ENCODE measurements at places on chromosomes 1 and 21.

- DNase-seq: peak; percentile 43
These were observed 86.1 kb upstream of the BMP8A start for GRCh38 chr1:39405358-39405757.

- no peak for DNase-seq
These were observed 297.6 kb downstream of the DISC1 start for GRCh38 chr1:231924180-231924579.

GRCh38 chr1:103243481-103243880 lies 135.2 kb upstream of the COL11A1 start:
- DNase-seq: peak; percentile 49

- no peak for DNase-seq
These were observed 4.7 kb downstream of the RAB29 start for GRCh38 chr1:205770618-205771017.

- DNase-seq: no peak
These were observed 1.3 kb upstream of the ZNF678 start for GRCh38 chr1:227562037-227562436.

DNA sequence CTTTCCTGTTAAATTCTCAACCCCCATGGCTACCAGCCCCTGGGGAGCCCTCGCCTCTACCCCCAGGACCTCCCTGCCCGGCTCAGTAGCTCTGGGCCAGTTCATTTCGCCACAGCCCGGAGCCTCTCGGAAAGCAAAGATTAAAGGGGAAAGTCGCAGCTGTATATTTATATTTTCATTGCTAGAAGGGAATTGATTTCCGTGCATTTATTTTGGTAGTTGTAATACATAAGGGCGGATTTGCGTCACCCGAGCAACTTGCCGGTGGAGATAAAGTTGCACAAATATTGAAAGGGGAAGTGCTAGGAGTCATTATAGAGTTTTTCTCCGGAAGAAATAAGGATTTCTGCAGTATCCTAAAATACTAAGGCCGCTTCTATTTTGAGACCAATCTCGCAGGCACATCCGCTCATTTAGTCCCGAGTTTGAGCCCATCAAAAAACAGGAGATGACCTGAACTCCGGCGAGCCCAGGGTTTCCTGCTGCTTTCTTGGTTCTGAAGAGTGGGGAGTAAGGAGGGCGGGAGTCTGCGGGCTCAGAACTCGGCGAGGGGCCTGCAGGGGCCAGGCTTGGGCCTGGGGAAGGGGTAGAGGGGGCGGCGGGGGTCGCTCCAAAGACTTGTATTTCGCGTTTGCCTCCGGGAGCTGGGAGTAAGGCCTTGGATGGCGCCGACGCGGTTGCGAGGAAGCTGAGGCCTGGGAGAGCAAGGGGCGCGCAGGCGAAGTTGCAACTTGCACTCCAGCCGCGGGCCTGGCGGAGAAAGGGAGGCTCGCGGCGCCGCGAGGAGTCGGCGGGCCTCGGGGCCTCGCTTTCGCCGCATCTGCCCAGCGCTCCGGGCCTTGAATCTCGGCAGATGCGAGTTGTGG lies 2.5 kb upstream of the HLX start:
- DNase-seq: no peak
